GM10248 (cell line): ENCODE measurements at places on chromosomes 1 and 21.

DNA sequence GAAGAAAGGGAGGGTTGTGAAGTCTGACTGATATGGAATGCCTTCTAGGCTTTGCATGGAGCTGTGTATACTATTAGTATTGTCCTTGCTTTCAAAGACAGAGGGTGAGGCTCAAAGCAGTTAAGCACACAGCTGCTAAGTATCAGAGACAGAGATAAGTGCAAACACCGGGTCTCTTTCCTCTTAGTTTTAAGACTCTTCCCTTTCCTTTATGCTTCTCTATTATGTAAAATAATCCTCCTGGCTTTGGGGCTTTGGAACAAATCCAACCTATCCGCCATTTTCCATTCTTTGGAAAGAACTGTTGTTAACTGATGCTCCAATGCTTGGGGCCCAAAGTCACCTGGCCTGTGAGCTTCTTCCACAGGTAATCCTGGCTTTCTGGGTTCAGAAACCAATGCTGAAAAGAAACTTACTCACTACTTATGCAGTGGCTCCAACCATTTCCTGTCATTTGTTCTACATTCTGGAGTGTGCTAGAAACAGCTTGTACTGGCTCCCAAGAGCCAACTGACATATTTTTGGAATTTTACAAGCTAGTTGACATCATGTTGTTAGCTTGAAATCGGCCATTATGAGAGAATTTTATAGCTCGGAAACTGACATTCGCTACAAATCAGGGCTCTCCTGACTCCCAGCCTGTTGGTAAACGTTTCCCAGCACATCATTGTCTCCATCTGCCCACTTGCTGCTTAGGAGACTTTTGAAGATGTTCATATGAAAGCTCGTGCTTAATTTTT lies 67.5 kb downstream of the DNTTIP2 start:
- DNase-seq = no peak

GRCh38 chr1:62732331-62732730 lies 44.1 kb upstream of the DOCK7 start:
- DNase-seq = no peak

DNA sequence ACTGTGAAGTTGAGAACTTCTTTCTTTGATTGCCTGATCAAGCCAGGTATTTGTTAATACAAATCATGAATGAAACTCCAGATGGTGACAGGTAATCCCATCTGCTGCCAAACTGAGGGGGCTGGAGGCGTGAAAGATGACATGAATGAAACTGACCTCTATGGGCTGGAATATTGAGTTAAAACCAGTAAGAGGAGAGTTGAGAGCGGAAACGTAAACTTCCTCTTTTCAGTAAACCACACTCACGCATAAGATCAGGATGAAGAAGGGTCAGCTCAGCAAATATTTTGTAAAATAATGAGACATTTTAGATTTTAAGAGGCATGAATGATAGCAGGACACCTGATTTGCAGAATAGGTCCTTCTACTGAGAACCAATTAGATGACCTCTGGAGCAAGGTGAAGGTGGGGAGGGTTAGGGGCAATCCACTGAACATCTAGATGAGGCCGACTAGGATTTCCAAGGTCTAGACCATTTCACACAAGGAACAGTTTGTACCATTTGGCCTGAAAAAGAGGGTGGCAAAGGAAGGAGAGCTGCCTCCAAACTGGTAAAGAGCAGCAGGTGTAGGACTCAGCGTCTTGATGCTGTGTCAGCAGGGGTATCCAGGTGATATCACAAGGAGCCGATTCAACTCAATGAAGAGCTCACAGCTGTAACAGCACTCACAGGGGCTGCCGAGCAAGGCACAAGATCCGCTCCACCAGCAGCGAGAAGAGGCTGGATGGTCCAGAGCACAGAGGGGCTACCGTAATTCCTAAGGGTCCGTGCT lies 132.6 kb downstream of the NTPCR start:
- no peak for DNase-seq

GRCh38 chr1:211735208-211736170 lies 60.1 kb upstream of the NEK2 start:
- DNase-seq = no peak
